ENCODE measurements at places on chromosomes 12 and 14.

DNA sequence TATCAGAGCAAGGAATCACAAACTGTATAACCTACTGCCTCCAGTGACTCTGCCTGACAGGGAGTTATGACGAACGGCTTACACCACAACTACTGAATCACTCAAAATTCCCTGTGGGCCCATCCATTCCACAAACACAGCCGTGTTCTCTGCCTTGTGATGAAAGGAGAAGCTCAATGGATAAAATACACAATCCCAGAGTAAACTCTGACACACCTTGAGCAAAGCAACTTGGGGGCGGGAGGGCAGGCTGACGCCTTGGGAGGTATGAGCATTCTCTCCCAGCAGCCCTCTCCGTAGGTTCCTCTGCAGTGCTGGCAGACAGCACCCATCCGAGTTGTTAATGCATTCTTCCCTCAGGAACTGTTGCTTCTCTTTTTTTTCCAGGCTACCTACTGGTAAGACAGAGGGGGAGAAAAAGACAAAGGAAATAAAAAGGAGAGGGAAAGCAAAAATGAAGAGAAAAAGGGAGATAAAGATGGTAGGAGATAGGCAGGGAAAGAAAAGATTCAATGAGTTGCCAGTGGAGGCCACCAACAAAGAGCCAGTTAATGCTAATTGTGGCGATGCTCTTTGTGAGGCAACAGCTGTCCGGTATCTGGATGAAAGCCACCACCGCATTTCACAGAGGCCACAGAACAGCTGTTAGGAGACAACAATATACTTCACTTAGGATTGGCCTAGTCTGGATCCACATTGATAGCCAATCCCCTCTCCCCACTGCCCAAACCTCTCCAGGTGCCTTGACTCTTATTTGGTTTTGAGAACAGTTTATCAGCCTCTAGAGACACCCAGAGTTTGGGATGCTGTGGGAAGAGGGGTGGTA, 4.7 kb upstream of the DIO2 start:
- DNase-seq, result peak; percentile 95

GRCh38 chr12:34354239-34355200, 332.2 kb downstream of the ALG10 start:
- DNase-seq, result no peak

DNA sequence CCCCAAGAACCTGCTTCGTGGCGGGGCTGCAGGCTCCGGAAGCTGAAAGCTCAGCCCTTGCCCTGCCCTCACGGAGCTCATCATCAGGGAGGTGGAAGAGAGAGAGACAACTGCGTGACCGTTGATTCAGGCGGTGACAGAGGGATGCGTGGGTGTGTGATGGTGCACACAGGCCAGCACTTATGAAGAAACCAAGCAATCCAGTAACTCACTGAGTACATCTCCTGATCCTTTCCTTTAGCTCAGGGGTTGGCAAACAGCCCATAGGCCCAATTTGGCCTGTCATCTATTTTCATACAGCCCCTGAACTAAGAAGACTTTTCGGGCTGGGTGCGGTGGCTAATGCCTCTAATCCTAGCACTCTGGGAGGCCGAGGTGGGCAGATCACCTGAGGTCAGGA, 49.9 kb downstream of the TESC start:
- no peak for DNase-seq

GRCh38 chr14:78612666-78613065, 442.5 kb downstream of the NRXN3 start:
- no peak for DNase-seq

DNA sequence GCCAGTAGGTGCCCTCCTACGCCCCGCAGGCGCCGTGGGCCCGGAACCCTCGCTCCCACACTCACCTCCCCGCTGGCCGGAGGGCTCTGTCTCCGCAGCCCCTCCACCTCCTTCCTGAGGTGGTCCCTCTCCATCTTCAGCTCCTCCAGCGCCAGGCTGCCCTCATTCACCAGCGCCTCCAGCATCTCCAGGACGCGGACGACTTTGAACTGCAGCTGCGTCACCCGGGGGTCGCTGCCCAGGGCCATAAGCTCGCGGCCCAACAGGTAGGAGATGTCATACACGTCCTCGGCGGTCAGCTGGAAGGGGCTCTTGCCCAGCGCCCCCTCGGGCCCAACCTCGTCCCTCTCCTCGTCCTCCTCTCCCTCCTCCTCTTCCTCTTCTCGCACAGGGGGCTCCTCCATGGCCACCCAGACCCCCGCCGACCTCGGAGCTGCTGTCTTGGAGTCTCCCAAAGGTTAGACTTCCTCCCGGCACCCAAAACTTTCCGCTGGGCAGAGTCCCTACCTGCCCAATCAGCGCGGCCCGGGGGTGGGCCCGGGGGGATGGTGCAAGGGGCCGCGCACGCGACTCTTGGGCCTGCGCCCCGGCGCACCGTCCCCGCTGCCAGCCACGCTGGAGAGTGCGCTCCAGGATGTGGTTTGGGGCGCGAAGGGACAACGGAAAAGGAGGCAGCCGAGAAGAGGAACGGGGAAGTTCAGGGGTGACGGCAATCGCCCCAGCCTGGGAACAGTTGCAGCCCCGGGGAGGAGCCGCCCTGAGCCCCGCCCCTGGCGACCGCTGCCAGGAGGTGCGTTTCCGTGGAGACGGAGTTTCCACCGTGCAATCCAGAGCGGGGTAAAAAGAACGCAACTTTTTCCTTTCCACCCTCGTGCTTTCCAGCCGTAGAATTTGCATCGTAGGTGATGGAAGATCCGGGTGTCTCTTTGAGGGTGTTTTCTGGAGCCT, at the start of gene RILPL2:
Gene RILPL2 (minus strand): TSS at position 668 of the 948 bp plus-strand sequence. CDS start 264 bp downstream, at position 404.
- DNase-seq, result peak; percentile 87

DNA sequence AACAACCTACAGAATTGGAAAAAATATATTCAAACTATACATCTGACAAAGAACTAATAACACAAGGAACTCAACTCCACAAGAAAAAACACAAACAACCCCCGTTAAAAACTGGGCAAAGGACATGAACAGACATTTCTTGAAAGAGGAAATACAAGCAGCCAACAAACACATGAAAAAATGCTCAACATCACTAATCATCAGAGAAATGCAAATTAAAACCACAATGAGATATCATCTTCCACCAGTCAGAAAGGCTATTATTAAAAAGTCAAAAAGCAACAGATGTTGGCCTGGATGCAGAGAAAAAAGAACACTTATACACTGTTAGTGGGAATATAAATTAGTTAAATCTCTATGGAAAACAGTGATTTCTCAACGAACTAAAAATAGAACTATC, 82.6 kb upstream of the CCDC91 start:
- DNase-seq, result no peak

GRCh38 chr12:58491306-58491705, 429.0 kb downstream of the LRIG3 start:
- DNase-seq, result no peak

DNA sequence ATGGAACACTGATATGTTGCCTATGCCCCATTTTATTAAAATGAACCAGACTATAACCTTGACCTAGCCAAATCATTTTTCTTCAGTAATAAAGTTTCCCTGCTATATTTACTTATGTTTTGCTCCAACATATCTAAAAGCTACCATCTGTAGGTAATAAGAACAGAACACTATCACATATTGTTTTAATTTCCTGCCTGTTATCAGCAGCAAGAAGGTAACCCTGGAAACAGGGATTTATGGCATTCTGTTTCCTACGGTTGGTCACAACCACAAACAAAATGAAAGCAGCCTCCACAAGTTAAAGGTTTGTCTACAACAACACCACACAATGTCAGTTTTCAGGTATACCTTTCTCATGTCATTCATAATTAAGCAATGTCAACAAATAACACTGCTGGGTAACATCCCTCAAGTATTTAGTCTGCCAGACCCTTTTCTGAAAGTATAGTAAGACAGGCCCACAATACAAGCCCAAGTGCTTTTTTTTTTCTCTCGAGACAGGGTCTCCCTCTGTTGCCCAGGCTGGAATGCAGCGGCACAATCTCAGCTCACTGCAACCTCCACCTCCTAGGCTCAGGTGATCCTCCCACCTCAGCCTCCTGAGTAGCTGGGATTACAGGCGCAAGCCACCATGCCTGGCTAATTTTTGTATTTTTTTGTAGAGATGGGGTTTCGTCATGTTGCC, 25.5 kb downstream of the GCH1 start:
- no peak for DNase-seq

GRCh38 chr14:100884456-100884855, 19.1 kb downstream of the RTL1 start:
- no peak for DNase-seq

DNA sequence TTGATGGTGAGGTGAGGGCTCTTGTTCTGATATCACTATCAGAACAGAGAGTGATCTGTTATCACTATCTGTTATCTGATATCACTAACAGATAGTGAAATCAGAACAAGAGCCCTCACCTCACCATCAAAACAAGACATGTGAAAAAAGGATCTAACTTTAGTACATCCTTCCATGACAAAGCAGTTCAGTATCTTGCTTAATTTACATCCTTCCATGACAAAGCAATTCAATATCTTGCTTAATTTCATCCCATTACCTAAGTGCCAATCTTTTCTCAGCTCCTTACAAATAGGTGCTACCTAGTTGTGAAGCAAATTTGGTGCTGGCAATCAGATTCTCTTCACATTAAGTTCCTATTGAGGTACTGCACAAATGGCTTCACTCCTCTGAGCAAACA, 1865.6 kb upstream of the FLRT2 start:
- no peak for DNase-seq

DNA sequence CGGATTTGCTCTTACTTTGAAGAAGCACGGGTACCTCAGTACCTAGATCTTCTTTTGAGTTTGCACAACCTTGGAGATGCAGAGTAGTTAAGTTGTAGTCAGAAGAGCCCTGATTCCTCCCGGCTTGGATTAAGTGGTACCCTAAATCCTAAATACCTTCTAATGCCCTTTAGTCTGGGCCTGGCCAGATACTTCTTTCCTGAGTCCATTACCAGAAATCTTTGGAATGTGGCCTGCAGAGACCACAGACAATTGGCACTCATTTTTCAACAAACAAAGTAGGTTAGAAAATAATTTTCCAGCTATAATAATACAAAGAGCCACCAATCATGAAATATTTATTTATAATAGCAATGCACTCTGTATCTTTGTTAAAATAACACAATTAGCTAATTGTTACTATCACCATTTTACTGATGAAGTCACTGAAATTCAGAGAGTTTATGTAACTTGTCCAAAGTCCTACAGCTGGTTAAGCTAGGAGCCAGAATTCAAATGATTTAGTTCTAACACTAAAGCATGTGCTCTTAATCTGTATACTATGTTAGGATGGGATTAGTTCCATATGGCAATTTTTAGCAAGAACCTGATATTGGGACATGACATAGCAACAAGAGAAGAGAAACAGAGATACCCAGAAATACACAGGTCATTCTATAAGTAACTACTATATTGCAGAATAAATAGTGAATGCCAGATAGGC, 132.1 kb upstream of the PDZRN4 start:
- DNase-seq, result no peak

DNA sequence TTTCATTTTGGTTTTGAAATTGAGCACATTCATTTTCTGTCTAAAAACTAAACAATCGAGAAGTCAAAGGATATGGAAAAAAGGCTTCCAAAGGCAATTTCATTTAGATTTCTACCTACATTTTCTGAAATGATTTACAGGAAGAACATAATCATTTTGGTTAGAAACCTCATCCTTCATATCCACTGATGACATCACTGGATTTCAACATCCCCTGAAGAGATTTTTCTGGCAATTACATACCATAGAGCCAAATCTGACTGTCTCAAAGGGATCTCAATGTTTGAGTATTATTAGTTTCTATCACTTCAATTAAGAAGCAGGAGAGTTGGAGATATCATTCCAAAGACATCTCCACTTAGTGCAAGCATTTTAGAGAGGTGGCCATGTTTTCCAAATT, 137.8 kb downstream of the TTC7B start:
- no peak for DNase-seq

GRCh38 chr14:64008016-64008415, 155.2 kb downstream of the SYNE2 start:
- DNase-seq, result no peak

DNA sequence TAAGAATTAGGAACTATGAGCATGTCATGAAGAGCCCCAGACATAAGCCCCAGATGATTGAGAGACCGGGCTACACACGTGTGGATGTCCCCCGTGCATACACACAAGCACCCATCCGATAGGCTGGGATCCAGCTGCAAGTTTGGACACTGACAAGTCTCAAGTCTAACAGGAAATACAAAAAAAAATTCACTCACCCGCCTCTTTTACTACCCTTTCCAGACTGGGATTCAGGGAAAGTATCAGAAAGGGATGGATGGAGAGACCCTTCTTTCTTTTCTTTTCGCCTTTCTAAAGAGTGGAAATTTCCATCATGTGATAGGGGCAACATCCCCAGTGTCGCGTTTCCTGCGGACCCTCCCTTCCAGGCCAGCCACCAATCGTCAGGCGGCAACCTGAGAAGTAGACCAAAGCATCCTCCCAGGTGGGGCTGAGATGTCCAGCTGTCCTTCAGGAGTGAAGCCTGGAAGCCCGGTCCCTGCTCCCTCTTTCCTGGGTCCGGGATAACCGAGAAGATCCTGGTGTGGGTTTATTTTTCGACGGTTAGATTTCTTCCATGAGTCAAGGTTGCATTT, 6.4 kb upstream of the SLC38A4 start:
- DNase-seq, result no peak

- no peak for DNase-seq
These were observed 217.1 kb downstream of the CHST11 start for GRCh38 chr12:104673696-104674482.

DNA sequence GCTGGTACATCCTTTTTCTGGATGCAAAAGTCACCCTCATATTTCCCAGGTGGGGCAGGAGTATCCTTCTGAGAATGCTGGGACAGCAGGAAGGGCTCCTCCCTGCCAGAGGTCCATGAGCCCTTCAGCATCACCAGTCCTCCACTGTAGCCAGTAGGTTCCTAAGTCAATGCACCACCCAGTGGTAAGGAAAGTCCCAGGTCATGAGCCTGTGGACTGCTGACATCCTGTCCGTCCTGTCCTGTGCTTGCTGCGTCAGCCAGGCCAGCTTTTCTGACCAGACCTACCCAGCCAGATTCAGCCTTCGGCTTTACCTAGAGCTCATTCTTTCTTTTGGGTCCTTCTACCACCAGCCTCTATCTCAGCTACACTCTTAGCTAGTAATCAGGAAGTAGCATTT, 23.0 kb upstream of the ACTN1 start:
- DNase-seq, result peak; percentile 88

DNA sequence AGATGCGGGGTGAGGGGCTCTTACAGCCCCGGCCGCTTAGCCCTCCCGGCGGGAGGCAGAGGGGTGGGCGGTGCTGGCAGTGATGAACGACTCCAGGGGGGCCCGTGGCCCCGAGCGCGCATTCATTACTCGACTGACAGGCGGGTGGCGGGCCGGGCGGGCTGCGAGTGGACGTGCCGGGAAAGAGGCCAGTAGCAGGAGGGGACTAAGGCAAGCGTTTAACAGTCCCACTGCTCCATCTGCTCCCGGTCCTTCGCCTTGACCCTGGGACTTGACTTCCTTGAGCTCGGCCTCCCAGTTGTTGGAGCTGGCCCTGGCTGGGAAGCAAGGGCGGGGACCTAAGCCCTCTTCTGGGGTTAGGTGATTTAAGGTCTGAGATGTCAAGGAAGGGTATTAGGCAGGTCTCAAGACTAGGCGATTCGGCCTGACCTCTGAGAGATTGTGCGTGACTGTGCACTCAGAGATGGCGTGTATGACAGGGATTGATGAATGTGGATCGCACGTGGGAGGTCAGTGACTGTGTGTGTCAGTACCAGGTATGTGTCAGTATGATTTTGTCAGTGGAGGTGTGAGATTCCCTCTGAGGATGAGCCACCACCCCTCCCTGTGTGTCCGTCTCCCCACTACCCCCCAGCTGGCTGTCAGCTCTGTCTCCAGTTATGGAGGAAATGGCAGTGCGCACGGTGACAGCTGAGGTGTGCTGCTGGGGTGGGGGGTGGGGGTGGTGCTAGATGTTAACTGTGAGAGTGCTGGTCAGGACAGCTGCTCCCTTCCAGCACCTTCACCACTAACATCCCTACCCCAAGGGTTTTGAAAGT, 3.6 kb upstream of the DNAJC22 start:
- DNase-seq, result peak; percentile 20

- no peak for DNase-seq
These were observed 9.8 kb upstream of the ABHD12B start for GRCh38 chr14:50862036-50862570.

Data from trophoblast cell (in vitro differentiated cells and primary cell).